ENCODE measurements at places on chromosomes 2 and 18.

DNA sequence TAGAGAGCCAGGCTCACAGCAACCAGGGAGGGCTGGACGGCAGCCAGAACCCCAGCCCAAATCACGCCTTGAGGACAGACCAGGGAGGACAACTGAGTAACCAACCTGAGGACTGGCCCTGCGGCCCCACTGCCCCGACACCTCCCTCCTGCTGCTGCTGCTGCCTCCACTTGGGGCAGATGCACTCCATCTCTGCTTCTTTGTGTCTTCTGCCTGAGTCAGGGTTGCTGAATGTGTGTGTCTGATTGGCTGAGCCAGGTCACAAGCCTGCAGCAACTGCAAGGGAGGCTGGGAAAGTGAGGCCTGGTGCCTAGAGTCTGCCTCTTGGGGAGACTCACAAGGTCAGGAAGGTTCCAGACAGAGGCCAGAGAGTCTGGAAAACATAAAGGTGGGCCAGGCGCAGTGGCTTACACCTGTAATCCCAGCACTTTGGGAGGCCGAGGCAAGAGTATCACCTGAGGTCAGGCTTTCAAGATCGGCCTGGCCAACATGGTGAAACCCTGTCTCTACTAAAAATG, 83.4 kb downstream of the ZFP36L2 start:
- DNase-seq, result no peak

- no peak for DNase-seq
Measured at GRCh38 chr2:144227427-144228105, 292.4 kb downstream of the ZEB2 start.

DNA sequence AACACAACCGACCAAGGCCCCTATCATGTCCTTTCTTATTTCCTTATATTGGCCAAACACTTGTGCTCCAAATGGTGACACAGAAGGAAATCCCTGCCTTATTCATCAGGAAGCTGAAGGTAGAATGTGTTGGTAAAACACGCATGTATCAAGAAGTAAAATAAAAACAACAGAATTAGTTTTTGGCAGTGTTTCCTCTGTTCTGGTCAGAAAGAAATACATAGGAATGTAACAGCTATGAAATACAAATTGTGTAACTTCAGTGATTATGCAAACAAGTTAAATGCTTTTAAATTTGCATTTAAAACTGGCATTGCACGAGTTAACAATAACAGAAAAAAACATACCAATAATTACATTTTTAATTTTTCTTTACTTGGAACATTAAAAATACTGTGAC, 19.3 kb downstream of the ST6GAL2 start:
- DNase-seq, result no peak

DNA sequence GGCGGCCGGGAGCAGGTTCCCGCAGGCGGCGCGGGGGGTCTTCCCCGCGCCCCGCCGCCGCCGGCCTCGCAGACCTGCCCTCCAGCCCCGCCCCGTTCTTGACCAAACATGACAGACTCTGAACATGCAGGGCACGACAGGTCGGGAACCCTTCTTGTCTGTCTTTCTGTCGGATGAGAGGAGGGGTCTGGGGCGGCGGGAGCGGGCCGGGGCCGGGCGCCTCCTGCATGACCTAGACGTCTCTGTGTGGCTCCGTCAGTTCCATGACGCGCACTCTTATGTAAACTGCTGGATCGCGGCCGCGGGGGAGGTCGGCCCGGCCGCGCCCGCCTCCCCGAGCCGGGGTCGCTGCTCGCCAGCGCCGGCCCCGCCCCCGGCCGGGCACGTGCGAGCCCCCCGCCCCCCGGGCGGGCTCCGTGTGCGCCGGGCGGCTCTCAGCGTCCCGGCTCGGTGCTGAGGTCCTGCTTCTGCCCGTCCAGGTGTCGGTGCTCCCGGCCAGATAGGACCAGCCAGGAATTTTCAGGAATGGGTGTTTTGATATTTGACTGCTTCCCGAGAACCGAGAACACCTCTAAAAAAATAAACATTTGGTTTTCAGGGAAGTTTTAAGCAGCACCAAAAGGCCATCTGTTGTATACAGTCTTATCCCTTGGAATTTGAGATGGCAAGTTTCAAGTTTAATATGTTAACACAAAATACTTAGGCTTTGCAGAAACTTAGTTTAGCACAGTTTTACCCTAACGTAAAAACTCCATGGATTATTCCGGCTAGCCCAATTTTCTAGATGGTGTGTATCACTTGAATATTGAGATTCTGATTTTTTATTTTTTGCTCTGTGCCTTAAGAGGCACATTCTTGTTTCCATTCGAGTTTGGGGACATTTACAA, 733 bp downstream of the ZC3H6 start:
- peak; percentile 52 for DNase-seq

- DNase-seq, result no peak
Measured at GRCh38 chr2:15640261-15640711, 48.6 kb downstream of the DDX1 start.
